ENCODE measurements at places on chromosomes 16 and 17.

GRCh38 chr16:57371494-57372371 lies 557 bp upstream of the CX3CL1 start:
- no peak for DNase-seq

GRCh38 chr17:39775031-39775430 lies 37.3 kb downstream of the GRB7 start:
- DNase-seq: no peak

GRCh38 chr16:70649300-70649699 lies 2.9 kb downstream of the IL34 start:
- no peak for DNase-seq

GRCh38 chr17:17877529-17878358 lies 41.0 kb upstream of the SREBF1 start:
- no peak for DNase-seq

GRCh38 chr16:56625140-56625942 lies at the start of gene MT1E:
TSS of gene MT1E (plus strand) at chr16:56625781. CDS start at chr16:56625852, 71 bp downstream.
- DNase-seq: peak; percentile 77

DNA sequence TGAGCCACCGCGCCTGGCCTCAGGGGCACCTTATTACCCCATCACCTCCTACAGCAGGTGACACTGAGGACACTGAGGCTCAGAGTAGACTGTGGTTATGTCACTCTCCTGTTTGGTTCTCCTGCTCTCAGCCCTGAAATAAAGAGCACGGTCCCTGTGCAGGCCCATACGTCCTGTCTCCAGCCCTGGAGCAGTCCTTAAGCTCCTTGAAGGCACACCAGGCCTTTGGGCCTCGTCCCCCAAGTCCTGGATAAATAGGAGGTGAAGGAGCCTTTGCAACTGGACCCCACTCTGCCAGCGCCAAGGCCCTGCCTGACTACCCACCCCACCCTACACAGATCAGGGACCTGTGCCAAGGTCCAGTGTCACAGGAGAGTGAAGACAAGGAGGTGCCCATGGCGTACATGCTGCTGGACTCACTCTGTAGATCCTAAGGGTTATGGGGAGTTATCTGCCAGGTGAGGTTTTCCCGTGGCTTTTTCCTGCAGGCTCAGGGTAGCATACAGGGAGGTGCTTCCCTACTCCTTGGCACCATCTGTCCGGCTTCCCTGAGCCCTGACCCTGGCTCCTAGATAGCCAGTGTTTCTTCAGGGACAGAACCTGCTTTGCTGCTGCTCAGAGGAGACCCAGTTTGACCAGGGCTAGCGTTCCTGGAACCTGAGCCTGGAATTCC lies 253.2 kb downstream of the SEC14L1 start:
- no peak for DNase-seq

- no peak for DNase-seq
These were observed 28.6 kb downstream of the SMARCE1 start for GRCh38 chr17:40618754-40619625.
